ENCODE measurements at places on chromosomes 7 and 10.
A peak's percentile ranks its signal among the peaks of the same experiment; 100 is the strongest.

DNA sequence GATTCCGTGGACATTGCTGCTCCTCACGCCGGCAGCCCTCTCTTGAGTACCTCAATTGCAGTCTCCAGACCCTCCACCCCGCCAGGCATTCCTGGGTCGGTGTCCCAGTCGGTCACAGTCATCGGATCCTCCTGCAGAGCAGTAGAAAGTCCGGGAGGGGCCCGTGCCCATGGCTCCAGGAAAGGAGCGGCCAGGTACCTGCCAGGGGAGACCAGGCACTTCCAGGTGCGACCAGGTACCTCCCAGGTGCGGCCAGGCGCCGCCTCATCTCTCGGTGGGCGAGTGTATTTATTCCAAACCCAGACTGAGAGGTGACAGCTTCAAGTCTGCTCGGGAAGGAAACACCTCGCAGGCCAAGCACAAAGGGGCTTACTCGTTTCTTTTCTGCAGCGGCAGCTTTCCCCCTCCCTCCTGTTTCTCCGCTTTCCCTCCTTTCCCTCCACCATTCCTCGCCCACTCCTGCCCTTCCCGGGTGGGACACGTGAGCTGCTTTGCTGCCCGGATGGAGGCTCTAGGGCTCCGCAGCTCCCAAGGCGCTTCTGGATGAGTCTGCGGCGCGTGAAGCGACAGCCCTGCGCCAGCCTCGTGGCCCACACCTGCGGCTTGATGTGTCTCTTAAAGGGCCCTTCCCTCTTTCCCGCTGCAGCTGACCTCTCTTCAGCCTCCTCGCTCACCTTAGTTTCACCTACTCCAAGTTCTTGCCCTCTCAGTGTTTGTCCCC is 39.4 kb upstream of the AGK start:
- no peak for DNase-seq

- no peak for DNase-seq
Measured at GRCh38 chr7:44693641-44694313, 54.9 kb upstream of the ZMIZ2 start.

- DNase-seq = no peak
Measured at GRCh38 chr7:152522571-152523067, 86.8 kb upstream of the KMT2C start.

- no peak for DNase-seq
Measured at GRCh38 chr10:71998840-71999194, 34.6 kb downstream of the CHST3 start.

DNA sequence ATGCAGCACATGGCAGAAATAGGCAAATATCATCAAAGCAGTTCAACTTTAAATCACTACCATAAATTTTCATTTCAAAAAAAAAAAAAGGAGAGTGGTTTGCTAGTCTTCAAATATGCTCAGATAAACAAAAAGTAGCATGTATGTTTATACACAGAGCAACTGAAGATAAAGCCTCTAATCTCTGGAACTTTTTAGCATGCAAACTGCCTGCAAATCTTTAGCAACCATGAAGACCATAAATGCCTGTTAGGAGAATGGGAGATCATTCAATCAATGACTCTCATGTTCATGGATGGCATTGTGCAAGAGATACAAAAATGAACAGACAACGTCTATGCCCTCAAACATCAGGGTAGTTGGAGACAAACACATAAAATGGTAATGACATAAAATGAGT is 57.3 kb downstream of the ORC5 start:
- DNase-seq = no peak

- no peak for DNase-seq
Measured at GRCh38 chr10:69801434-69802315, at the start of gene COL13A1. COL13A1 (plus strand) TSS chr10:69801906; CDS start chr10:69802424, 518 bp downstream.

- no peak for DNase-seq
Measured at GRCh38 chr7:94996369-94996768, 89.0 kb downstream of the PPP1R9A start.

DNA sequence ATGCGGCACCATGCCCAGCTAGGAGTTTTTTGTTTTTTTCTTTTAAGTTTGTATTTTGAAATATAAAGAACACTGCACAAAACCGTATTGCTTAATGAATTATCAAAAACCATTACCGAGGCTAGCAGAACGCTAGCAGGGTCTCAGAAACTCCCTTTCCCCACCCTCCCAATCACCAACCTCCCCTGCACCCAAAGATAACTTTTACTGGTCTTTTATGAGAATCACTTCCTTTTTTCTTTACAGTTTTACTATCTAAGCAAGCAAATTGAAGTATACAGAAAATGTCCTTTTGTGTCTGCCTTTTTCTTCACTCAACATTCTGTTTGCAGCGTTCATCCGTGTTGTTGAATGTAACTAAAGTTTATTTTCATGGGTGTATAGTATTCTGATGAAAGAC is 13.4 kb downstream of the HIP1 start:
- no peak for DNase-seq

- DNase-seq = no peak
Measured at GRCh38 chr10:61682323-61682722, 19.6 kb downstream of the CABCOCO1 start.

DNA sequence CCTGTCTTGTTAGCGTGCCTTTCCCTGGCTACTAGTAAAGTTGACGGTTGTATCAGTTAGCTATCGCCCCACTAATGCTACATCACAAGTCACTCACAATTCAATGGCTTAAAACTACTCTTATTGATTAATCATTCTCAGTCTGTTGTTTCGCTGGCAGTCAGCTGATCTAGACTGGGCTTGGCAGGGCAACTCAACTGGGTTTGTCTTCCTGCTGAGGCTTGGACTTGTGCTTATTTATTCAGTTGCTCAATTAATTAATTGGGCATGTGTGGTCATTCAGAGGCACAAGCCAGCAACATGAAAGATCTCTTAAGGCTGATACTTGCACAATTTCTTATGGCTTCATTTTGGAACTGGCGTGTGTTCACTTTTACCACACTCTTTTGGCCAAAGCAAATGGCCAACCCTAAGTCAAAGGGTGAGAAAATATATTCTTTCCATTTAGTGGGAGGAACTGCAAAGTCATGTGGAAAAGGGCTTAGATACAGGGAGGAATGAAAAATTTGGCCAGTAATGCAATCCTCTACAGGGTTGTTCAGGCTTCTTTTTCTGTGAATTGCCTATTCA is 333.5 kb downstream of the GPR37 start:
- DNase-seq = no peak

GRCh38 chr10:3811291-3811870 is 26.4 kb upstream of the KLF6 start:
- DNase-seq = peak; percentile 33

DNA sequence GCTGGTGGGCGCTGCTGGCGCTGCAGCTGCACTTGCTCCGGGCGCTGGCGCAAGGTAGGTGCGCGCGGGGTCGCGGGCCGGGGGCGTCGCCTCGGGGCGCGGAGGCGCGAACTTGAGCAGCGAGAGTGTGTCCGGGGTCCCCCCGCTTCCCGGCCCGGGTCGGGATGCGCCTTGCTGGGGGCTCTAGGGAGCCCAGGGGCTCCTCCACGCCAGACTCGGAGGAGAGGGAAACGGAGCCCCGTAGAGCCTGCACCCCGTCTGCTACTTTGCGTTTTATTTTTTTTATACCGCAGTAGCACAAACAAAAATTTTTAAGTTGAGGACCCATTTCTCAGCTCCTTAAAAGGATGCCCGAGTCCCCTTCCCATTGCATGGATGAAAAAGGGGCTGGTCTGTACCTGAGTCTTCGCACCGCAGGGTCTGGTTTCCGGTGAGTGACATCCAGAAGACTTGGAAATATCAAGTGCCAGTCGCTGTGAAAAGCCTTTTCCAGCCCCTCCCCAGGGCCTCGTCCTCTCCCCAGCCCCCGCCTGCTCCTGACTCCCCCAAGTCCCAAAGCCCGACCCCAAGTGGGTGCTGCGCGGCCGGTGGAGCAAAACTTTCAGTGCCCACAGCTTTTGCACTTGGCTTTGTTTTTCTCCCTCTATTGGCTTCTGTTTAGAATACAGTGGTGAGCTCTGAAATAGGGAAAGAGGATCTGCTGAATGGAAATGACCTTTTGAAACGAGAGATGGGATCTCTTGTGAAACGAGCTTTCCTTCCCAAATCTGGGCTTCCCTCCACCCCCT is 973 bp downstream of the SDK1 start:
- no peak for DNase-seq

DNA sequence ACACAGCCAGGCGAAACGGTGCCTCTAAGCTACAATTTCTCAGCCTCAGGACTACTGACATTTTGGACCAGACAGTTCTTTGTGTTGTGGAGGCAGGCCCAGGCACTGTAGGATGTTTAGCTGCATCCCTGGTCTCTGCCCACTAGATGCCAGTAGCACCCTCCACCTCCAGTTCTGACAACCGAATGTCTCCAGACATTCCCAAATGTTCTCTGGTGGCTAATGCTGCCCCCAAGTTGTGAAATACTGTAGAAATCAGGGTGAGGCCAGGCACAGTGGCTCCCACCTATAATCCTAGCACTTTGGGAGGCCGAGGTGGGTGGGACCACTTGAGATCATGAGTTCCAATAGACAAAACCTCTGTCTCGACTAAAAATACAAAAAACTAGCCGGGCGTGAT is 18.2 kb downstream of the HNRNPF start:
- peak; percentile 16 for DNase-seq

All from effector memory CD4-positive, alpha-beta T cell (primary cell).